T-helper 17 cell (primary cell): ENCODE measurements at places on chromosomes 7 and 10. TPM values are rescaled to one million over a fixed set of nuclear protein-coding genes. Genes with fewer than 3 reads are reported as not detected.
A peak's percentile ranks its signal among the peaks of the same experiment; 100 is the strongest.

DNA sequence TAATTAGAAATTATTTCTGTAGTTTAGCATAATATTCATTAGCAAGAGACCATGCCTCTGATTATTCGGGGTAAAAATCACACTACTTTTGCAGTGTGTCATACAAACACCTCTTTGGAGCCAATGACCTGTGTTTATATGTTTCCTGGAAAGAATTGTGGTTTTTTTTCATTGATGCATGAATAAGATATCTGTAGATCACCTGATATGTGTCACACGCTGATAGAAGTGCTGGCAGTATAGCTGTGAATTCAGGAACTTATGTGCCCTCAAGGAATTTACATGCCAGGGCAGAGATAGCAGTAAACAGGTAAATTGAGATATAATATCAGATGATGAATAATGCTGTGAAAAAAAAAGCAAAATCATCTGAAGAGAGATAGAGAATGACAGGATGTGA lies 118.2 kb downstream of the VPS50 start:
- no peak for DNase-seq
- H3K36me3 ChIP-seq: peaks cover 4% of the 10 kb centered on the region
- H3K27ac ChIP-seq: no peak overlapping the region

KCNMA1 gene
- total RNA-seq: not detected

DNA sequence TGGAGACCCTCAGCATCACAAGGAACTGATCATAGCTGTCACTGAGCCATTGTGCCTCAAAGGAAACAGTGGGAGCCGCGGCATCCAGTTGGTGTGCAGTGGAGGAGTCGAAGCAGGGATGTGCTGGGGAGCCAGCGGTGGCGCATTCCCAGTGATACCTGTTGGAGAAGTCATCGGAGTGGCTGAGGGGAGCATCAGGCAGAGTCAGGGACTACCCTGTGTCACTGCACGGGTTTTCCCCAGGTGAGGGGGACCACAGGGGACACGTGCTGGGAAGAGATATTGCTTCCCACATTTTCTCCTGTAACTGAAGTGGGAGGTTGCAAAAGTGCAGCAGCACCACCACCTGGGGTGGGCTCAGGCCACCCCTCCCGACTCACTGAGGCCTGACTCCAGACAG lies 57.7 kb downstream of the PKD1L1 start:
- no peaks in the 10 kb centered on the region for H3K4me1 ChIP-seq
- H3K27me3 ChIP-seq: peaks cover 4% of the 10 kb centered on the region
- peaks cover 5% of the 10 kb centered on the region for H3K36me3 ChIP-seq

CHST3 gene
- not detected for total RNA-seq

DNA sequence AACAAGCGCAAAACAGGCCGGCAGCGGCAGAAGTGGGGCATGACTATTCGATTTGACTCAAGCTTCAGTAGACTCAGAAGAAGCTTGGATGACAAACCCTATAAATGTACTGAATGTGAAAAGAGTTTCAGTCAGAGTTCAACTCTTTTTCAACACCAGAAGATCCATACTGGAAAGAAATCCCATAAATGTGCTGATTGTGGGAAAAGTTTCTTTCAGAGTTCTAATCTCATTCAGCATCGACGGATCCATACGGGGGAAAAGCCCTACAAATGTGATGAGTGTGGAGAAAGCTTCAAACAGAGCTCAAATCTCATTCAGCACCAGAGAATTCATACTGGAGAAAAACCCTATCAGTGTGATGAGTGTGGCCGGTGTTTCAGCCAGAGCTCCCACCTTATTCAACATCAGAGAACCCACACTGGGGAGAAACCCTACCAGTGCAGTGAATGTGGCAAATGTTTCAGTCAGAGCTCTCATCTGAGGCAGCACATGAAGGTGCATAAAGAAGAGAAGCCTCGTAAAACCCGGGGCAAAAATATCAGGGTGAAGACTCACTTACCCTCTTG lies 2.8 kb downstream of the ZNF22 start:
- H3K27me3 ChIP-seq: no peaks in the 10 kb centered on the region
- H3K4me1 ChIP-seq: peaks cover 11% of the 10 kb centered on the region
- no peak overlapping the region for H3K27ac ChIP-seq
- H3K36me3 ChIP-seq: peaks cover 2% of the 10 kb centered on the region
- H3K4me3 ChIP-seq: no peak overlapping the region
- DNase-seq: no peak

- no peaks in the 10 kb centered on the region for H3K27me3 ChIP-seq
- DNase-seq: no peak
- H3K36me3 ChIP-seq: peaks cover 3% of the 10 kb centered on the region
- H3K4me3 ChIP-seq: no peak overlapping the region
- no peak overlapping the region for H3K27ac ChIP-seq
- H3K4me1 ChIP-seq: peaks cover 3% of the 10 kb centered on the region
Measured at GRCh38 chr7:102387064-102387463, 9.1 kb upstream of the PRKRIP1 start.

NEUROG3 gene
- total RNA-seq: not detected

DNA sequence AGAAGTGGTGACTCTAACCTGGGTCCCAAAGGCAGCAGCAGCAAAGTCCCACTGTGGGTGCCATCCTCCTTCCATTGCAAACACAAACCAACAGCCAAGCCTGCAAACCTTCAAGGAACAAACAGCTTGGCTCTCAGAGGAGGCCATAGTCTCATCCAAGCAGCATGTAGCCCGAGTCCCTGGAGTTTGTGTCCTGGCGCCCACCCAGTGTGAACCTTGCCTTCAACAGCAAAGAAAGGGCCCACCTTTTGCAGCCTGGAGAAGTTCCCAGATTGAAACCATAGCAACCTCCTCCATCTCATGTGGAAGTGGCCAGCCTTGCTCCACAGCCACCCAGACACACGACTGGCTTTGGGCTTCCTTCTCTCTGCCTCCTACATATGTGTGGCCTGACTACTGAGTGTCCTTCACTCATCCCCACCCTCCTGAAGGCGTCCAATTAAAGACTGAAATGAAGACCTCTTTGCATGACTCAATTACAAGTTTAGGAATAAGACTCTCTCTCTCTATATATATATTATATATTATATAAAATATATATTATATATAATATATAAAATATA lies 106.1 kb downstream of the C10orf90 start:
- no peak overlapping the region for H3K4me3 ChIP-seq
- H3K27ac ChIP-seq: no peak overlapping the region
- no peaks in the 10 kb centered on the region for H3K4me1 ChIP-seq

DNA sequence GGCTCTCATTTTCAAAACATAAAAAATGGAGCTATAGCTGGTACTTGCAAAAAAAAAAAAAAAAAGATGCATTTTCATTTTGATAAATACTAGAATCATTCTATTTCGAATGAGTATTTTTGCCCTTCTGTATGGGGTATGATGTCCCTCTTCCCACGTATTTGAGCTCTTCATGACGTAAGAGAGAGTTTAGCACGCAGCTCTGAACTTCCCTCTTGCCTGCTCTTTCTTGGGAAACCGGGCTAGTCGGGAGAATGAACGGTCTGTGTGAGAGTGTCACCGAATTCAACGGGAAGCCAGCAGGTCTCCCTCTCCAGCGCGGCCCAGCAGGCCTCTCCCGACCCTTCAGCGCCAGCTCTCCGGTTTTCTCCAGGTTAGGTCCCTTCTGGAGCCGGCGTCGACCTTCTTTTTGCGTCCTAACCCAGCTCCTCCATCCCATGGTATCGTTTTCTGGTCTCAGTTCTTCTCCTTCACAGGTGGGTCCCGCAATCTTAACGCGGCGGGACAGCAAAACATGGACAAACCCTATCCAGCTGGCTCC lies 159.2 kb upstream of the PITRM1 start:
- H3K4me1 ChIP-seq: peaks cover 2% of the 10 kb centered on the region
- DNase-seq: no peak
- peaks cover 39% of the 10 kb centered on the region for H3K27me3 ChIP-seq
- H3K27ac ChIP-seq: no peak overlapping the region
- peaks cover 7% of the 10 kb centered on the region for H3K36me3 ChIP-seq

DNA sequence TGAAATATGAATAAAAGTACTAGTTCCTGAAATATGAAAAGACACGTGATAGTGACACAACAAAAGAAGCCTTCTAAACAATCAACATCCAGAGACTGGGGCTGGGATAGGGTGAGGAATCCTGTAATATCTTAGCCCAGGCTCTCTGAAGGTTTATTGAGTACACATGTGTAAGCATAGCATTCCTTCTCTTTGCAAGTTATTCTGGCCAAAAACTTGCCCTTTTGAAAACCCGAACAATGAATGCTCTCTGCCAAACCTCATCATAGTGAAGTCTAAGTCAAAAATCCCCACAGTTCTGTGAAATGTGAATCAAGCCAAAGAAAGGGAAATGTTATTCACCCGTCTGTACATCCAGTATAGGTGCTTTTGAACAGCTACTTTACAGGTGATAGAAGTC lies 11.6 kb downstream of the SEMA3D start:
- H3K27me3 ChIP-seq: no peaks in the 10 kb centered on the region
- no peaks in the 10 kb centered on the region for H3K4me1 ChIP-seq
- DNase-seq: no peak
- no peak overlapping the region for H3K27ac ChIP-seq
- no peak overlapping the region for H3K4me3 ChIP-seq

GRCh38 chr7:16989811-16990413 lies 108.1 kb upstream of the AGR3 start:
- H3K27ac ChIP-seq: no peak overlapping the region
- no peak for DNase-seq
- no peak overlapping the region for H3K4me3 ChIP-seq
- H3K27me3 ChIP-seq: no peaks in the 10 kb centered on the region
- no peaks in the 10 kb centered on the region for H3K36me3 ChIP-seq
- no peaks in the 10 kb centered on the region for H3K4me1 ChIP-seq

GRCh38 chr7:129401967-129402860 lies 32.0 kb upstream of the STRIP2 start:
- peaks cover 4% of the 10 kb centered on the region for H3K4me1 ChIP-seq
- H3K4me3 ChIP-seq: no peak overlapping the region
- H3K36me3 ChIP-seq: peaks cover 6% of the 10 kb centered on the region
- no peak overlapping the region for H3K27ac ChIP-seq

GRCh38 chr10:679556-679955 lies 9.9 kb downstream of the DIP2C start:
- H3K36me3 ChIP-seq: peaks cover 2% of the 10 kb centered on the region
- no peak overlapping the region for H3K4me3 ChIP-seq
- H3K27me3 ChIP-seq: peaks cover 23% of the 10 kb centered on the region
- DNase-seq: no peak

TEX47 gene
- not detected for total RNA-seq

- H3K4me3 ChIP-seq: no peak overlapping the region
- H3K4me1 ChIP-seq: peaks cover 19% of the 10 kb centered on the region
- no peaks in the 10 kb centered on the region for H3K27me3 ChIP-seq
- no peak for DNase-seq
- peak overlapping the region; percentile 81 for H3K27ac ChIP-seq
Measured at GRCh38 chr10:132450825-132451505, 54.0 kb downstream of the PWWP2B start.

GNA12 gene
- total RNA-seq: 19.2 TPM

- no peak for DNase-seq
- H3K36me3 ChIP-seq: peaks cover 2% of the 10 kb centered on the region
- H3K27me3 ChIP-seq: no peaks in the 10 kb centered on the region
- no peaks in the 10 kb centered on the region for H3K4me1 ChIP-seq
- no peak overlapping the region for H3K4me3 ChIP-seq
Measured at GRCh38 chr10:99828464-99828863, 46.0 kb downstream of the ABCC2 start.

ADAM22 gene
- 2.0 TPM for total RNA-seq

- DNase-seq: no peak
- no peaks in the 10 kb centered on the region for H3K36me3 ChIP-seq
- H3K27ac ChIP-seq: no peak overlapping the region
- no peak overlapping the region for H3K4me3 ChIP-seq
- H3K4me1 ChIP-seq: peaks cover 3% of the 10 kb centered on the region
Measured at GRCh38 chr10:30737931-30738391, 108.4 kb upstream of the LYZL2 start.

DNA sequence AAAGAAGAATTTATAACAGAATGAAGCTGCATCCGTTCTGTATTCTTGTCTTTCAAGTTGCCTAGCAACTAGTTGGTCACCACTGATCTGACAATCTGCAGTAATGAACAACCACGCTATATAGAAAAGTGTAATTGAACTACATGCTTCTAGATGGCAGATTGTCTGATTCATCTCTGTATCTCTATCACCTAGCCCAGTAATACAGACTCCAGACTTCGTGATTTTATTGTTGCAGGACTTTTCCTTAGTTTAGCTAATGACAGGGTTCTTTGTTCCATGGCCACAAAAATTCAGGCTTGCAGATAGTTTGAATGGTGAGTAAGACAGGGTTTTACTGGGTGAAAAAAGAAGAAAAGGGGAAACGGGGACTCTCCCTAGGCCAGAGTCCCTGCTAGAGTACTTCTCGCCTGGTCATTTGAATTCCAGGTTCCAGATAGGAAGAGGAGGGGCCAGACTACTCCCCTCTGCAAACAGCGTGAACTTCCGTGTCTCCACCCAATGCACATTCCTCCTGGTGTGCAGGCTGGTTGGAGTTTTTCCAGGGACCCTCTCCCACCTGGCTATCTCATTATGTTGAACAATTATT lies 45.9 kb downstream of the COL1A2 start:
- H3K27me3 ChIP-seq: peaks cover 51% of the 10 kb centered on the region
- H3K36me3 ChIP-seq: no peaks in the 10 kb centered on the region
- no peak overlapping the region for H3K4me3 ChIP-seq
- no peak for DNase-seq

BHLHA15 gene
- total RNA-seq: not detected

DNA sequence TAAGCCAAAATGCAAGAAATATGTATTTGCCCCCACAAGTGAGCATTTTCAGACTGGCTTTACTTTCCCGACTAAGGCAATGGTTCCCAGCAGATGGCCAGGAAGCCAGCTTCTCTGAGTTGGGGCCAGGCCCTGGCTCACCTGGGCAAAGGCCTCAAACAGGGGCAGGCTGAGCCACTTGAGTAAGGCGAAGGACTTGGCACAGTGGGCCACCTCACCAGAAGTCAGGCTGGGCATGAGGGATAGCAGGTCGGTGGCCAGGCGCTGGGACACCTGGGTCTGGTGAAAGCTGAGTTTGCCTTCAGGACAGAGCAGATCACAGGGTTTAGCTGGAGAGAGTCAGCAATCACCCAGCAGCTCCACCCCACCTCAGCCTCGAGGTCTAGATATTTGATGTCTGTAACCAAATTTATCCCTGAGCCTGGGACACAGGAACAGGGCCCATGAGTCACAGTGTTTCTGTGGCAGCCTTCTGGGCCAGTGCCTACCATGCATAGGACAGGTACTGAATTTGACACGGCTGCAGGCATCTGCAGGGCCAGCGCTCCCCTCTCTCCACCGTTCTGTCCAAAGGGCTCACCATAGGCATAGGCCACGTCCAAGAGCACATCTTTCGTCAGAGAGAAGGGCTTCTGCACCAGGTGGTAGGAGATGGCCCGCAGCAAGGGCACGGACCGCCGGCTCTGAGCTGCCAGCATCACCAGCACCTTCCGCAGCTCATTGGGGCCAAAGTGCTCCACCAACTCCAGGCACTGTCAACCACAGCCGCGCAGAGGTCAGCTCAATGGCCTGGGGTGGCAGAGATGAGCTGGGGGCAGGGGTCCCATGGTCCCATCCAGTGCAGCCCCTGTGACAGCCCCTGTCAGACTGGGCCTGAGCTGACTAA lies 7.3 kb downstream of the TBRG4 start:
- H3K4me1 ChIP-seq: peaks cover 8% of the 10 kb centered on the region
- no peak overlapping the region for H3K27ac ChIP-seq
- H3K36me3 ChIP-seq: no peaks in the 10 kb centered on the region
- H3K27me3 ChIP-seq: no peaks in the 10 kb centered on the region

CYP3A4 gene
- total RNA-seq: not detected
